NCI-H1694 (cell line): ENCODE measurements at places on chromosomes 11 and 22.

- no peak for DNase-seq
Observed at GRCh38 chr22:44860311-44860710, 107.9 kb downstream of the ARHGAP8 start.

GRCh38 chr11:38491986-38492385 is 1894.0 kb upstream of the RAG2 start:
- DNase-seq: no peak

- DNase-seq: no peak
Observed at GRCh38 chr11:43576320-43576802, 104.2 kb upstream of the HSD17B12 start.

DNA sequence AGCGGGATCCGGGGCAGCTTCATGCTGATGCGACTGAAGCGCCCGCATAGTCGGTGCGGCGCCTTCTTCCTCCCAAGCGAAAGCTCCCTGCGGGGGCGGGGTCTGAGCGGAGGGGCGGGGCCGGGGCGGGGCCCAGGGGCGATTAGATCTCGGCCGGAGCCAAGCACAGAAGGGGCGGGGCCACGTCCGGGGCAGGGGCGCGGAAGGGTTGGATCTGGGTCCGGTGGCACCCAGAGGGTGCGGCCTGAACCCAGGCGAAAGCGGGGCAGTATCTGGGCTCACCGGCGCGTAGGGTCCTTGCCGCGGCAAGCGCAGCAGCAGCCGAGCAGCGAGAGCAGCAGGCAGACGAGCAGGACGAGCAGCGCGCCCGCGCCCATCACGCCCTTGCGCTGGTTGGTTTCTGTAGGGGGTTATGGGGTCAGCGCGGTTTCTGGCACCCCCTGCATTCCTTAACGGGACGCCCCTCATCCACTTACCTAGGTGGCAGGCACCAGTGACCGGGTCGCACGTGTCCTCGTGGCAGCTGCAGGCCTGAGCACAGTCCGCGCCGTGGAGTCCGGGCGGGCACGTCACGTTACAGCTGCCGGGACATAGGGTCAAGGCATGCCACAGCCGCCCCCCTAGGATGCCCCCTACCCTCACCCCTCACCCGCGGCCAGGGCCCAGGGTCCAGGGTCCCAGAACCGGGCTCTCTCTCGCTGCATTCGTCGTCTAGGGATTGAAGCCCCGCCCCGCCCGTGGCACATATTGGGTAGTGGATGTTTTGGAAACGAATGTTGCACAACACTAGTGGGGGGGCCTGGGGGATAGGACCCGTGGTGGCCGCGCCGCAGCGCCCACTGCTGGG is 8.1 kb downstream of the SCARF2 start:
- no peak for DNase-seq

- peak; percentile 40 for DNase-seq
Observed at GRCh38 chr11:116613206-116613875, 159.4 kb downstream of the BUD13 start.

GRCh38 chr11:128709402-128709801 is 15.5 kb downstream of the FLI1 start:
- DNase-seq: no peak

- no peak for DNase-seq
Observed at GRCh38 chr11:132131047-132131446, 760.6 kb downstream of the NTM start.

GRCh38 chr22:40367342-40367741 is 3.1 kb upstream of the SGSM3 start:
- DNase-seq: no peak

DNA sequence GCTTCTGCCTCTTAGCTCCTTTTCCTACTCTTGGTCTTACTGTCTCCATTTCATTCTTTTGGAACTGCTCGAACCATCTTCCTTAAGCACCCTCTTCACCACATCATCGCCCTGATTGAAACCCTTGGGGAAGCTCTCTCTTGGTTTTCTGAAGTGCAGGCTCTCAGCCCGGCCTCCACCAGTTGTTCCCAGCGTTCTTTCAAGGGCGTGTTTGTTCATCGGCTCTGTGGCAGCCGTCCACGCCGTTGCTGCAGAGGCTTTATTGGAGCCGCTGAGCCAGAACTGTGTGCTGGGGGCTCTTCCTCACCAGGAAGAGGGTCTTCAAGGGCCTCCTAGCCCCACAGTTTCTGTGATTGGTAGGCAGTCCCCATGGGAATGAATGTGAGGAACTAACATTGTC is 214.1 kb downstream of the TBC1D22A start:
- no peak for DNase-seq

GRCh38 chr11:88324562-88325345 is 12.8 kb downstream of the CTSC start:
- no peak for DNase-seq

DNA sequence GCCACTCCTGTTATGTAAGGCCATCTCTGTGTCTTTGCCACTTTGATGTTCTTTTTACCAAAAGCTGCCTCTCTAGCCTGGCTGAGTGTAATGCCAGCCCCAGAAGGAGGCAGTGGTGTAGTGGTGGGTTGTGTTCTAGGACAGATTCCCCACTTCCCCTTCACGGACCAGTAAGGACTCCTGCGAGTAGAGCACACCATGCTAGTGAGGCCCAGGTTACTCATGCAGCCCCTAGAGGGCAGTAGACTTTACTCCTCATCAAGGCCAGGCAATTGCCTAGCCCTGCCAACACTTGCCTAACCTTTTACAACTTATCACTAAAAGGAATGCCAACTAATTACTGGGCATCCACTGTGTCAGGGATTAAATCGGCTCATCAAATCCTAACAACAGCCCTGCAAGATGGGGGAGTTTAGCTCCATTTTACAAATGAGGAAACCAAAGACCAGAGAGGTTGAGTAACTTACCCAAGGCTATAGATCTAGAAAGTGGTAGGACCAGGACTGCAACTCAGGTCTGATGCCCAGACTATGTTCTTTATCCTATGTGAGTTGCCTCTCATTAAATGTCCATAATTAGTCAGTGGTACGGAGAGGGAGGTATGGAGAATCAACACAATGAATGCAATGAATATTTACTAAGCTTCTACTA is 75.3 kb downstream of the APIP start:
- DNase-seq: peak; percentile 0

- DNase-seq: no peak
Observed at GRCh38 chr11:132471466-132471865, 1060.8 kb downstream of the OPCML start.

GRCh38 chr11:34564406-34564805 is 50.8 kb upstream of the ELF5 start:
- DNase-seq: no peak

DNA sequence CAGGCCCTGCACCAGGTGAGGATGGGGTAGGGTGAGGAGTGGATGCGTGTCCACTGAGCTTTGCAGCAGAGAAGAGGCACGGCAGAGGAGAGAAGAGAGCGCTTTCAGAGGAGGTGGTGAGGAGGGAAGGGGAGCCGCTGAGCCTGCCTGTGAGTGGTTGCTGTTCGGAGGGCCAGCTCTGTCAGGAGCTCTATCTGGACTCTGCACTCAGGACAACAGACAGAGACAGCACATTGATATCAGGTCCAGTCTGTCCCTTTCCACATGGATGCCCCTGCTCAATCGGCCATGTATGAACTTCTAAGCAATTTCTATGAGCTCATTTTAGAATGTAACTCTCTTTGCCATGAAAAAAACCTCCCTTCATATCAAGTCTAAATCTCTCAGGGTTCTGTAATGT is 158.6 kb downstream of the KIRREL3 start:
- no peak for DNase-seq

DNA sequence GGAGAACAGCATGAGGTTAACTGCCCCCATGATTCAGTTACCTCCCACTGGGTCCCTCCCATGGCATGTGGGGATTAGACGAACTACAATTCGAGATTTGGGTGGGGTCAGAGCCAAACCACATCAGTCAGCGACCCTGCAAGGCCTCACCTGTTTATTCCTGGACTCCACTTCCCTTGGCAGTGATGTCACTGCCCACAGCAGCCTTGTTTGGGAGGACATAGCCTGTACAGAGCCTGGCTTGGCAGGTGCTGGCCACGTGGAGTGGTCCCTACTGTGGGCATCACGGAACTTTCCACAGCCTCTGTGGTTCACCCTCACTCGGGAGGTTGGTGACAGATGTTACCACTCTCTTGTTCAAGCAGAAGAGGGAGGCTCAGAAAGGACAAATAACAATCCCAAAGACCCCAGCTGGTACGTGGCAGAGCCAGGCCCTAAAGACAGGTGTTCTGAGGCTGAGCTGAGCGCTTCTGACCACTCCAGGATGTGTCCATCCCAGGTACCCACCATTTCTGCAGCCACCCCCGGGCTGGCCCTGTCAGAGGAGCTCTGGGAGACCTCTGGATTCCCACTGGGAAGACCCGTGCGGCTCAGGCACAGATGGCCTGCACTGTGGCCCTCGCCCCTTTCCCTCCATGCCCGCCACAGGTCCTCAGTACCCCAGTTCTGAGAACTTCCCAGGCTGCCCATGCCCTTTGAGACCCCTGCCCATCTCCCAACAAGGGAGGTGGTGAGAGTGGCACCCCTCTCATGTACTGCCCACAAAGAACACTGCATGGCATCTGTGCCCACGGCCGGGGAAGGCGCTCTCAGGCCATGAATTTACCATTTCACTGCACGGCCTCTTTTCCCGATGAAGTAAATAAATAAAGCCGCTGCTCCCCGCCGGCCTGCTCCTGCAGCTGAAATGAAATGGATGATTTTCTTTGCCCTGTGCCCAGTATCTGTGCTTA is 605.8 kb downstream of the TBC1D22A start:
- DNase-seq: no peak

GRCh38 chr11:77580712-77581337 is 8.9 kb upstream of the AQP11 start:
- peak; percentile 39 for DNase-seq

- no peak for DNase-seq
Observed at GRCh38 chr11:120785576-120785975, 238.3 kb upstream of the TBCEL start.

GRCh38 chr11:47060807-47061206 is 115.9 kb downstream of the ARFGAP2 start:
- DNase-seq: no peak

- no peak for DNase-seq
Observed at GRCh38 chr11:113591117-113591516, 115.0 kb downstream of the TMPRSS5 start.

GRCh38 chr22:44279069-44279360 is 33.7 kb downstream of the SHISAL1 start:
- DNase-seq: no peak

DNA sequence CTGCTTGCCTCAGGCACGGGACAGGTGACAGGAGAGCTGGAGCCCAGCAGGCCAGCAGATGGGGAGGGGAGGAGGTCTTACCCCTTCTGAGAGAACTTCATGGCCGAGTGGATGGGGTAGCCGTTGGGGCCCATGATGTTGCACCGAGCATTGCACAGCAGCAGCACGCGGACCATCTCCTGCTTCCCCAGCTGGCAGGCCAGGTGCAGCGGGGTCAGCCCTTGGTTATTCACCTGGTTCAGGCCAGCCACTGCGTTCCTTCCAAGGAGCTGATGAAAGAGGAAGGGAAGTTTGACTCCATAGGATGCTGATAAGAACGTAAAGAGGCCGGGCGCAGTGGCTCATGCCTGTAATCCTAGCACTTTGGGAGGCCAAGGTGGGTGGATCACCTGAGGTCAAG is 29.4 kb upstream of the BAIAP2L2 start:
- DNase-seq: no peak

- DNase-seq: no peak
Observed at GRCh38 chr11:10743354-10744000, 7.6 kb upstream of the CTR9 start.

- DNase-seq: no peak
Observed at GRCh38 chr22:27262361-27262760, 539.2 kb downstream of the MN1 start.

DNA sequence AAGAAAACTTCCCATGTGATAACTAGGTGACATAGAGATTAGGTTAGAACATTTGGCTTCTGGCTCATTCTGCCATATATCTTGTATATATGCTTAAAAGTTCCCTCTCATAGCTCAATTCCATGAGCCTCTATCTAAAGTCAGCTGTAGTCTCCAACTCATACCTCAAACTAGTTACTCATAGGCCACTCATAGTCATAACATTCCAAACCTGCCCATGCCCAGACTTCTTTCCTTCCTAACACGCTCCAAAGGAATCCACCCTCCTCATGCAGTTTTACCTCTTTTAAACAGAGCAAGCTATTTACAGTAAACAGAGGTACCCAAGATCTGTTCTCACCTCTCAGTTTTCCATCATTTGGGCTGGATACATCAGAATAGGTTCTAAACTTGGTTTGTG is 39.4 kb downstream of the GLYATL2 start:
- no peak for DNase-seq

- DNase-seq: no peak
Observed at GRCh38 chr11:116397602-116398084, 375.1 kb downstream of the BUD13 start.

DNA sequence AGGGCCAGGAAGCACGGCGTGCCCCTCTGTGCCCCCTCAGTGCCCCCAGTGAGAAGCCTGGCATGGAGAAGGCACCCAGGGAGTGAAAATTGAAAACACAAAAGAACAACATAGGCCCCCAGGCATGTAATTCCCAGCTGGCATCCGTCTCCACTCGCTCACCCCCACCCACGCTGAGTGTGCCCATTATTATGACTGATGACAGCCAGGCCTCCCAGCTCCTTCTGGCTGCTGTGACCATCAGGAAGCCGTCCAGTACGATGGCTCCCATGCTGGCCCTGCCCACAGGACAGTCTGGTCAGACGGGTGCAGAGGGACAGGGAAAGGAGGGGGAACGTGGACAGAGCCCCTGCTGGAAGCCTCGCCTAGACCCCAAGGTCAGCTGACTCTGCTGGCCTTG is 30.1 kb downstream of the ELFN2 start:
- no peak for DNase-seq

GRCh38 chr22:43129426-43130425 is 13.5 kb downstream of the MCAT start:
- DNase-seq: no peak

DNA sequence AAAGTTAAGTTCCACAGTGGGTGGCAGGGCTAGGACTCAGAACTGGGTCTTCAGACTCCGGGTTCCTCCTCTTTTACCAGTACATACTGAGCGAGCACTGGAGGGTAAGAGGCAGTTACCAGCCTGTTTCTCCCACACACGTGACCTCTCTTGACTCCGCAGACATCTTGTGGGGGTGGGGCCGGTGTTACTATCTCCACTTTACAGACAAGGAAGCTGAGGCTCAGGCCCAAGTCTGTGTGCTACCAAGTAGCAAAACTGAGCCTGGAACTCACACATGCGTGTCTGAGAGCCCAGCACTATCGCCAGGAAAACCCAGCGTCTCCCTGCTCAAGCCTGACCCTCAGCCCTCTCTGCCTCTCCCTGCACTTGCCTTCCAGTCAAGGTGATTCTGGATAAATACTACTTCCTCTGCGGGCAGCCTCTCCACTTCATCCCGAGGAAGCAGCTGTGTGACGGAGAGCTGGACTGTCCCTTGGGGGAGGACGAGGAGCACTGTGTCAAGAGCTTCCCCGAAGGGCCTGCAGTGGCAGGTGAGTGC is 16.0 kb upstream of the SMIM35 start:
- DNase-seq: no peak

DNA sequence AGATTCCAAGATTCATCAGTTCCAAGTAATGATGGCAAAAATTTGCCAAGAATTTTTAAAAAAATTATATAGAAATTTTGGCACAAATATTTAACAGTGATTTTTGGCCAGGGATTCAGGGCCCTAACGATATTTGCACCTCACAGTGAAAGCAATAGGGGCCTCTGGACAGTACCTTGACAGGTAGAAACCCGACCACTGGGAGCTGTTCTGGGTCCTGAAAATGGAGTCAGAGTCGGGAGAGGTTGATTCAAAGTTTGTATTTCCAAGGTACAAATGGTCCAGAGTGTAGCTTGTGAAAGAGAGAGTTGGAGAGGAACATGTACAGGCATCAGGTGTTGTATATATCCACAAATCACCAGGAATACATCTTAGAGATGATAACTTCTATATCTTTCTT is 41.6 kb downstream of the MRGPRX2 start:
- DNase-seq: no peak

GRCh38 chr11:12359761-12360160 is 17.6 kb upstream of the PARVA start:
- no peak for DNase-seq
